Kidney epithelial cell (primary cell): ENCODE measurements at places on chromosomes 5 and 9. TPM values are rescaled to one million over a fixed set of nuclear protein-coding genes. Genes with fewer than 3 reads are reported as not detected.

ABL1 gene
- total RNA-seq = 83.7 and 90.2 TPM in 2 replicates

AK3 gene
- 64.4 and 65.5 TPM in 2 replicates for total RNA-seq

SLC22A4 gene
- 1.8 and 2.3 TPM in 2 replicates for total RNA-seq

ENTPD2 gene
- total RNA-seq = 0.21 TPM in 1 of 2 replicates, not detected in the other

PCDHA3 gene
- 0.07 and 0.25 TPM in 2 replicates for total RNA-seq

CARD19 gene
- 32.6 and 56.5 TPM in 2 replicates for total RNA-seq

NR2F1-AS1 gene
- 5.3 and 9.5 TPM in 2 replicates for total RNA-seq

MARCOL gene
- not detected in 2 replicates for total RNA-seq

MCC gene
- total RNA-seq = 16.7 and 24.7 TPM in 2 replicates

TAS2R1 gene
- total RNA-seq = not detected in 2 replicates

DOCK8 gene
- total RNA-seq = 2.6 and 3.8 TPM in 2 replicates

GLDC gene
- total RNA-seq = 10.3 and 17.3 TPM in 2 replicates

SCGB3A2 gene
- total RNA-seq = not detected in 2 replicates

LEAP2 gene
- total RNA-seq = 0.25 and 0.34 TPM in 2 replicates

SNX24 gene
- total RNA-seq = 53.1 and 57.0 TPM in 2 replicates

IRX1 gene
- total RNA-seq = 6.5 and 6.6 TPM in 2 replicates

PPP3R2 gene
- not detected in 2 replicates for total RNA-seq

ZDHHC11B gene
- total RNA-seq = 0.25 and 0.55 TPM in 2 replicates

SREK1IP1 gene
- 7.9 and 8.1 TPM in 2 replicates for total RNA-seq

FAM221B gene
- total RNA-seq = not detected in 2 replicates

ROR2 gene
- 1.2 and 2.9 TPM in 2 replicates for total RNA-seq

HOMER1 gene
- 6.0 and 9.6 TPM in 2 replicates for total RNA-seq

NKD2 gene
- 1.0 and 1.7 TPM in 2 replicates for total RNA-seq

CAVIN4 gene
- 3.1 and 3.6 TPM in 2 replicates for total RNA-seq

ROPN1L gene
- 0.21 TPM in 1 of 2 replicates, not detected in the other for total RNA-seq

ZNF300 gene
- total RNA-seq = 8.5 and 9.2 TPM in 2 replicates

C5orf52 gene
- total RNA-seq = not detected in 2 replicates

PTCD2 gene
- 10.5 and 11.7 TPM in 2 replicates for total RNA-seq

ZCCHC7 gene
- total RNA-seq = 18.0 and 20.2 TPM in 2 replicates

NDST1 gene
- total RNA-seq = 155 and 192 TPM in 2 replicates

PCDHGC4 gene
- 0.62 and 1.1 TPM in 2 replicates for total RNA-seq

LMAN2 gene
- 279 and 308 TPM in 2 replicates for total RNA-seq

PPP1R26 gene
- 47.2 and 48.0 TPM in 2 replicates for total RNA-seq

ST6GALNAC6 gene
- total RNA-seq = 25.6 and 31.1 TPM in 2 replicates

STX17 gene
- total RNA-seq = 18.6 and 22.7 TPM in 2 replicates

NR4A3 gene
- total RNA-seq = 0.41 and 0.50 TPM in 2 replicates

TRAF1 gene
- 7.5 and 13.2 TPM in 2 replicates for total RNA-seq

GM2A gene
- 19.0 and 24.6 TPM in 2 replicates for total RNA-seq

RNF183 gene
- not detected in 2 replicates for total RNA-seq

EGR1 gene
- 2.0 and 4.1 TPM in 2 replicates for total RNA-seq

FBP1 gene
- total RNA-seq = 2.5 and 5.6 TPM in 2 replicates

BHMT gene
- total RNA-seq = 0.14 and 0.88 TPM in 2 replicates

UNC13B gene
- 30.0 and 30.1 TPM in 2 replicates for total RNA-seq

HBEGF gene
- 25.1 and 31.6 TPM in 2 replicates for total RNA-seq

INSL6 gene
- not detected in 2 replicates for total RNA-seq

IL5 gene
- total RNA-seq = not detected in 2 replicates

PLAC8L1 gene
- not detected in 2 replicates for total RNA-seq

SUSD1 gene
- 33.8 and 47.6 TPM in 2 replicates for total RNA-seq

TAF11L14 gene
- total RNA-seq = not detected in 2 replicates

TEX48 gene
- total RNA-seq = not detected in 2 replicates

BNC2 gene
- 0.96 and 1.5 TPM in 2 replicates for total RNA-seq

CMBL gene
- total RNA-seq = 7.7 and 7.8 TPM in 2 replicates

ATP6V0E1 gene
- 171 and 178 TPM in 2 replicates for total RNA-seq
